ENCODE measurements at places on chromosomes 6 and 20.

- DNase-seq: no peak
Observed at GRCh38 chr20:43728686-43729255, 2.0 kb upstream of the GTSF1L start.

DNA sequence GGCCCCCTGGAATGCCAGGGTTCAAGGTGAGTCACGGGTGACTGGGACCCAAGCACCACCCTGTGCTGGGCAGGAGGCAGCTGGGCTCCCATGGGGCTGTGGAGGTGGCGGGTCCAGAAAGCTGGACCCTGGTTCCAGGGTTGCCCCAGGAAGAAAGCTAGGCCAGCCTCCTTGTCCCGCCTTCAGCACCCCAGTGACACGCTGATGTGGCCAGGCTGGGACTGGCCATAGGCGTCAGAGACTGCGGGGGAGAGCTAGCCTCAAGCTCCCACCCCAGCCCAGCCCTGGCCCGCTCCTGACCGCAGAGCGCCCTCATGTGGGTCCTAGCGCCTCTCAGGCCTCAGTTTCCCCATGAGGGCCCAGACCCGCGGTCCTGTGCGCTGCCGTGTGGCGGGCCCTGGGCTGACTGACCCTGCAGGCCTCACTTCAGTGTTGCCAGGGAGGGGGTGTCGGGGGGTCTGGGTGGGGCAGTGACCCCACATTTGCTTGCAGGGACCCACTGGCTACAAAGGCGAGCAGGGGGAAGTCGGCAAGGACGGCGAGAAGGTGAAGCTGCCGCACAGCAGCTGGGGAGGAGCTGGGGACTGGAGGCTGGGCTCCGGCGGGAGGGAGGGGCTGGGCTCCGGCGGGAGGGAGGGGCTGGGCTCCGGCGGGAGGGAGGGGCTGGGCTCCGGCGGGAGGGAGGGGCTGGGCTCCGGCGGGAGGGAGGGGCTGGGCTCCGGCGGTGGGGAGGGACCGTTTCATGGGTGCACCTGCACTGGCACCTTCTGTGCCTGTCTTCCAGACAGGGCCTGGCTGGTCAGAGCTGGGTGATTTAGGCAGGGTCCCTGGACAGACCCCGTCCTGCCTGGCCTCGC is 7.9 kb downstream of the COL9A3 start:
- peak; percentile 76 for DNase-seq

DNA sequence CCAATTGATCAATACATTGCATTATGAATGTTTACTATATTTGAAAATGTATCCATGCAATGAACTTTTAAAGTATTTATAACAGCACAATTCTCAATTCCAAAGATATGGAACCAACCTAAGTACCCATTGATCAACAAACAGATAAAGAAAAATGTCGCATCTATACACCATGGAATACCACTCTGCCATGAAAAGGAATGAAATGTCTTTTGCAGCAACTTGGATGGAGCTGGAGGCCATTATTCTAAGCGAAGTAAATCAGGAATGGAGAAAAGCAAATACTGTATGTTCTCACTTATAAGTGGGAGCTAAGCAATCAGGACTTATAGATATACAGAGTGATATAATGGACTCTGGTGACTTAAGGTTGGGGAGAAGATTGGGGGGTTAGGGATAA is 22.9 kb downstream of the SRPK1 start:
- no peak for DNase-seq

GRCh38 chr6:88266126-88266525 is 100.0 kb upstream of the CNR1 start:
- DNase-seq: no peak

DNA sequence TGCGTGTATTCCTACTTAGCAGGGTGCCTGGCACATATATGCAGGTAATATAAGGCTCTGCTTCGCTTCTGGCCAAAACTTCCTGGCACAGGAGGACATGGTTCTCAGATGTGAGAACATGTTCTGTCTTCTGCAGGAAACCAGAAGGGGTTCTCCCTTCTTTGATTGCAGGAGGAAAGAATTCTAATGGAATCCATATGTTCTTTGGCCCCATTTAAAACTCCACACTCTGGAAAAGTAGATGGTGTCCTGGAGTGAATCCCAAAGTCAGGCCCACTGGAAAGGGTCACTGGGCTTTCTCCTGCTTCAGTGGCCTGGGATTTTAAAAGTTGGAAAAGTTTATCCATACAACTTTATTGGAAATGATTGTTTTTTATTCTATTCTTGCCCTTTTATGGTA is 16.4 kb upstream of the CYP24A1 start:
- no peak for DNase-seq

DNA sequence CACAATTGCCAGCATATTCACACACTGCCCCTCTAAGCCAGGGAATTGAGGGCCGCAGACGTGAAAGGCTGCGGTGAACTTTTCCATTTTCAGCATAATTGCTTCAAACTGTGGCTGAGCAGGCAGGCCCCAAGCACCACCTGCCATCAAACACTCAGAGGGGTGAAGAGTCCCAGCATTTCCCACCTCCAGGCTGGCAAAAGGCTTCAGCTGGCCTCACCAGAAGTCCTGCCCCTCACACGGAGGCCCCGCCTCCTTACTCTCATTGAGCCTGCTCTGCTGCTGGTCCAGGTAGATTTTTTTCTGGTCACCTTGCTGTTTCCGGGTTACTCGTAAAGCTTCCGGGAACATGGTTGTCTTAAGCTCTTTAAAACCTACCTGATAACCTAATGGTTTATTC is 52.0 kb upstream of the PRELID3B start:
- peak; percentile 60 for DNase-seq

DNA sequence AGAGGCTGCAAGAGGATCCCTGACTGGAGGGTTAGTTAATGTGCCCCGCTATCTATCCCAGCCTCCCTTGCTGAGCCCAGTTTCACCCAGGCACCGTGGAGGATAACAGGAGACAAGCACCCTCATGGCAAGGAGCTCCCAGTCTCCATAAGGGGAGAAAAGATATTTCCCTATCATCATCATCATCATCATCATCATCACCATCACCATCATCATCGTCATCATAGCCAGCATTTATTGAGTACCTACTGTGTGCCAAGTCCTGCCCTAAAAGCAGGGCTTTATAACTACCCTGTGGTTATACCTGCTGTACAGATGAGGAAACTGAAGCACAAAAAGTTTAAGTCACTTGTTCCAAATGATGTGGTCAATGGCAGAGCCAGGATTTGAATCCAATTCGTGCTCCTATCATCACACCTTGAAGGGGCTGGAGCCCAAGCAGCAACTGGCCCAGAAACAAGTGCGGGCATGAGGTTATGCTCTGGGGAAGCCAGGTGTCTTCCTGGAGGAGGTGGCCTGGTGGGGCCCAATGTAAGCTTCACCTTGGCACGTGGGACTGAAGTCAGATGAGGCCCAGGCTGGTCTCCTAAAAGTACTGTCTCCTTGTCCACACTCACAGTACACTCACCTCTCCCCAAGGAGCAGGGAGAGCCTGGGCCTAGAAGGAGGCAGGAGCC is 10.0 kb downstream of the GLP1R start:
- DNase-seq: no peak

GRCh38 chr6:30802731-30803130 is 58.4 kb upstream of the IER3 start:
- DNase-seq: no peak
